ENCODE measurements at places on chromosomes 5 and 9.

DNA sequence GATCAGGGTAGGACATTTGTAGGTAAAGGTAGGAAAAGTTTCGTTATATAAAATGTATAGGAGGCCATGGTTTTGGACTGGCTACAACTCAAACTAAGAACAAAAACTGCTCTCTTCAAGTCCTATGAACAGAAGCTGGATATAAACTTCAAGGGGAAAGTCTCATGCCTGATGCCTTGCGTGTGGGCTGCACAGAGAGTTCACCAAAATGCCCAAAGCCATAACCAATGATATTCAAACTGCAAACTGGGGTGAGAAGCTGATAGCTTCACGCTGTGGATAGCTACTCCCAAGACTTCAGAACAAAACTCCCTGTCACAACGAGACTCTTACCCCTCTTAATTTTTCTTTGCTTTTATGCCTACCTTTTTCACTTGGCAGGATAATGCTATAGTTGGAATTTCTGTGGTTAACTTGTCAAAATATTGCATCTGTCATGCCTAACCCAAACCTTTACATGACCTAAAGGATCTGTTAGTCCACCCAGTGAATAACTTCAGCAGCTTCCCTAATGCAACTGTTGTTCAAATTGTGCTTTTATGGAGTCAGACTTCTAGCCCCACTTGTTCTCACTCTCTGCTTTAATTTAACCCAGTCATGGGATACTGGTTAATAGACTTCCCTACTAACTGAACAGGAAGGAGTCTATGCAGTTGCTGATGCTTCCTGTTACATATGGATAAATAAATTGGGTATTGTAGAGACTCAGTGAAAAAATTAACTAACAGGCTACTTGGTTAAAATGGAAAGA, 71.9 kb downstream of the SFXN1 start:
- no peak for DNase-seq

DNA sequence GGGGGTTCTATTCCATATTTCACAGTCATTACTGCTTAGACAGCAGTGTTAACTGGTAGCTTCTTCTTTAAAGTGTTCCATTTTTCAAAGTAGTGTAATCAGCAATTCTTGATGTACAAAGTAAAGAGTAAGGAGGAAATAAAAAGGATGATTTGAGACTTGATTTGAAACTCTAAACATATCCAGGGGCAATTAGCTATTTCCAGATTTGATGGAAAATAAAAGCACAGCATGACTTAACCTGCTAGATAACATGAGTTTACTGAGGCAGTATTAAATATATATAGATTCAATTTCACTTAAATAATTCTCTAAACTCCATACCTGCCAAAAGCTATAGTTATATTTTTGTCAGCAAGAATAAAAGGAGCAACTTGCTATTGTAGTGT, 29.8 kb downstream of the NR2F1 start:
- no peak for DNase-seq

- DNase-seq = no peak
Observed at GRCh38 chr9:98220911-98221310, 28.5 kb upstream of the CORO2A start.

DNA sequence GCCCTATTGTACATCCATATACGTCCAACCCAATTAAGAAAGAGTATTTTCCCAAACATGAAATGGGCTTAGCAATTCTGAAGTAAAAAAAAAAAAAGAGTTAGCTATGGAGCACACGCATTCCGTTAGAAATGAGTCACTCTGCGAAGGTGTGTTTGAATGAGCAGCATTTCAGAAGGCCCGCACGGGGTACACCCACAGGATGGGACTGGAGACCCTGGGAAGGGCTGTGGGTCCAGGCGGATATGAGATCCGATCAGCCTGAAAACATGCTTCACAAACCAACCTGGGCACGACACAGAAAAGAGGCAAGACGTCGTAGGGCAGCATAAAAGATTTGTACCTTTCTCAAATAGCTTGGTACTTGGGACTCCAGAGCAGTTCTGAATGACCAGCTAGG, 173.9 kb upstream of the KLF9 start:
- DNase-seq = no peak

GRCh38 chr9:38029915-38030638, 39.0 kb downstream of the SHB start:
- no peak for DNase-seq

DNA sequence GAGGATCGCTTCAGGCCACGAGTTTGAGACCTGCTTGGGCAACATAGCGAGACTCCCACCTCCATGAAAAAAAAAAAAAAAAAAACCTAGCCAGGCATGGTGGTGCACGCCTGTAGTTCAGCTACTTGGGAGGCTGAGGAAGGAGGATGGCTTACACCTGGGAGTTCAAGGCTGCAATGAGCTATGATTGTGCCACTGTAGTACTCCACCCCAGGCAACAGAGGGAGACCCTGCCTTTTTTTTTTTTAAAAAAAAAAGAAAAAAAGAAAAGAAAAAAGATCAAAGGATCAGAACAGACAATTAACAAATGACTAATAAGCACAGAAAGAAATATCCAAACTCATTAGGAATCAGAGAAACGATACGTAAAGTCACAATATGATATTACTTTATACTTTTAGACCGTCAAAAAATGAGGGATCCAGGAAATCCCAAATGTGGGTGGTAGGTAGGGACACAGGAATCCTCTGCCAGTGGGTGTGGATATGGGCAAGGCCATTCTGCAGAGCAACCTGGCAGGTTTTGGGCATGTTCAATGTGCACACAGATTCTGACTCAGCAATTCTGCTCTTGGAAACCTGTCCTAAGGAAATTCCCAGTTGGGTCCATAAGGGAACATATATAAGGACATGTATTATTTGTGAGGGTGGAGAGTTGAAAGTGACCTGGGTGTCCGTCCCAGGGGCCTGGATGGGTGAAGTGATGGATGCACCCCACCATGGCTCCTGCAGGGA, 144.7 kb upstream of the TBC1D2 start:
- no peak for DNase-seq

GRCh38 chr9:126480813-126481212, 132.9 kb upstream of the LMX1B start:
- DNase-seq = no peak

DNA sequence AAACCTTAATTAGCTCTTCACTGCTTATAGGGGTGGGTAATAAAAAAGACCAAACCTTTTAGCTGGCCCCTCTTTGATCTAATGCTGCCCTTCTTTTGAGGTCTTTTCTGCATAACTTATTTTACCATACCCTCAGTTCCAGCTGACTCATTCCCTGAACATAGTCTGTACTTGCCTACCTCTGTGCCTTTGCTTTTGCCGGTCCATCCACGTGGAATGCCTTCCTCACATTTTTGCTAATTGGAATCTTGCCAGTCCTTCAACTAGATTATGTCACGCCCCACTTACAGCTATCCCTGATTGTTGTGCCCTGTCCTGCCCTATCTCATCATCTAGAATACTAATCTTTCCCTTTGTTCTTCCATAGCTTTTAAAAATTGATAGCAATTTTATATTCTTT, 44.2 kb downstream of the FAF2 start:
- peak; percentile 16 for DNase-seq

DNA sequence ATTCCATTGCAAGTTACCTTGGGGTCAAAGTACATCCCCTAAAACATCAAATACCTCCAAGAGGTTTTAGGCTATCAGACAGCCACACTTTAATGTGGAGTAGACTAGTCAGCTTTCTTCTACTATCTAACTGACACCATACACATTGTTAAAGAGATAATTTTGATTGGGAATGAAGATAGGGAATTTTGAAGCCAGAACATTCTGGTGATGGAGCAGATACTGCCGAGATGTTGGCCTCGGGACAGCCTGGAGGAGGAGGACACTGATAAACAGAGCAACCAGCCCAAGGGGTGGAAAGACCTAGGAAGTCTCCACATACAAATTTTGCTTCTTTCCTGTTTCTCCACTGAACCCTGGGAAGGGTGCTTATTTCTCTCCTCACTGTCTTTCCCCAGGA, 14.9 kb downstream of the TJP2 start:
- no peak for DNase-seq

GRCh38 chr5:137296213-137296781, 202.8 kb downstream of the SPOCK1 start:
- no peak for DNase-seq

DNA sequence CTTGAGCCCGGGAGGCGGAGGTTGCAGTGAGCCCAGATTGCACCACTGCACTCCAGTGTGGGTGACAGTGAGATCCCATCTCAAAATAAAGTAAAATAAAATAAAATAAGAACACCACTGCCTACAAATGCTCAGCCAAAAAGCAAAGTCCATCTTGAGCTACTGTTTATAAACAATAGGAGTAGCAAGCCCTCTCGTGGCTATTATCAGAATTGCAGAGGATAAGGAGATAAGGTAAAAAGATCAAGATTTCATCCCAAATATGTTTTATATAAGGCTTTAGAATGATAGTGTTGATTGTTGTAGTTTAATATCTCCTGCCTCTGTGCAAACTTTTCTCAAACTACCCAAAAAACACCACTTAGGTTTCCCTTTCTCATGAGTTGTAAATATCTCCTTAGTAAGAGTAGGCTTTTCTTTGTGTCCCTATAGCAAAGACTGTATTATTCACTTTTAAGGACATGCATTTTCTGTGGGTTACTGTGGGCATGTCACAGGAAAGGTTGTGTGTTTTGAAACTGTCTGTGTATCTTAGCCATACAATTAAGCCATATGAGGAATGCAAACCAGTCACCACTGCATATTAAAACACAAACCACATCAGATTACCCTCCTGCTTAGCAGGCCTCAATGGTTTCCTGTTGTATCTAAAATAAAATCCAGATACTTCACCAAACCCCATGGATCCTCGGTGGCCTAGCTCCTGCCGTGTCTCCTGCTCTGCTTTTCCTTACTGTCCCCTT, 31.8 kb upstream of the CKS2 start:
- DNase-seq = peak; percentile 56

GRCh38 chr5:139655727-139656271, 7.7 kb downstream of the CXXC5 start:
- peak; percentile 72 for DNase-seq

- DNase-seq = no peak
Observed at GRCh38 chr5:149356391-149356790, 1.5 kb upstream of the PCYOX1L start.
